ENCODE measurements at places on chromosomes 12 and 14.

DNA sequence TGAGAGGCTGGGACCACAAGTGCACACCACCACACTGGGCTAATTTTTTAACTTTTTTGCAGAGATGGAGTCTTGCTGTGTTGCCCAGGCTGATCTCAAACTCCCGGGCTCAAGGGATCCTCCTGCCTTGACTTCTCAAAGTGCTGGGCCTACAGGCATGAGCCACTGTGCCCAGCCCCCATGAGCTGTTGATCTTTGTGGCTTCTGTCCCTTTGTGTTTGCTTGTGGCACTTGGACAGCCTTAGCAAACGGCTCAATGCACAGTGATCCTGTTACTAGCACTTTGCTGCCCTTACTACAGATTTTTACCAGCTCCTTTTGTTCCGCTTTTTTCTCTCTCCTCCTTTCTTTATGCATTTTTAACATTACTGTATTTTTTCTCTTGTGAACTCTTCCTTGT, 25.3 kb upstream of the EVL start:
- no peak for DNase-seq

- no peak for DNase-seq
Measured at GRCh38 chr14:80923368-80923767, 18.2 kb downstream of the CEP128 start.

DNA sequence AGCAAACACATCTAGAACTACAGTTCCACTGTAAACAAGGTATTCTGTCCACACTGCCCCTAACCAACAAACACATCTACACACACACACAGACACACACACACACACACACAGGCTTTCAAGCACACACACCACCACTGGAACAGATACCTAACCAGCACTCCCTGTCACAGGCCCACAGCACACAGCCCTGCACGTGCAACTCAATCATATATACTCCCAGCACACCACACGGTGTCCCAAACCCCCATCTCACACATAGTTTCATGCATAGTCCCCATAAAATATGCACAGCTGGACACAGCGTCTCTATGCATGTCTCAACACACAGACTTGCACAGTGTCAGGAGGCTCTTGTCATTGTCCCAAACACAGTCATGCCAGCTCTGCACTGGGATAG, 27.6 kb downstream of the KRT8 start:
- no peak for DNase-seq

DNA sequence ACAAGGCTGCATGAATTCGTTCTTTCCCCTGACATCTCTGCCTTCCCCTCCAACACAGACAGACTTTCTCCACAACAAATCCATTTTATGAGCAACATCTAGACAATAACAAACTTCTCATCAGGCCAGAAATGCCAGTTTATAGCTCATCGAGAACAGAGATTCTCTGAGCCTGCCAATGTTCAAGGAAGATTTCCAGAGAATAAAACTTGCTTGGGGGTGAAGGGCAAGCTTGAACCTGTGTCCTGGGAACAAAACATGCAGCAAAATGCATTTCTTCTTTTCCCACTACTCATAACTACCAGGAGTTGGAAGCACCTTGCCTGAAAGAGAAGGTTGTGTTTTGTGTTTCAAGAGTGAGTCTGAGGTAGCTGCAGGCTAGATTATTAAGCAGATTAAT, 6.8 kb downstream of the MAP1LC3B2 start:
- DNase-seq, result no peak

- no peak for DNase-seq
Measured at GRCh38 chr12:106063826-106064720, 74.7 kb downstream of the NUAK1 start.

DNA sequence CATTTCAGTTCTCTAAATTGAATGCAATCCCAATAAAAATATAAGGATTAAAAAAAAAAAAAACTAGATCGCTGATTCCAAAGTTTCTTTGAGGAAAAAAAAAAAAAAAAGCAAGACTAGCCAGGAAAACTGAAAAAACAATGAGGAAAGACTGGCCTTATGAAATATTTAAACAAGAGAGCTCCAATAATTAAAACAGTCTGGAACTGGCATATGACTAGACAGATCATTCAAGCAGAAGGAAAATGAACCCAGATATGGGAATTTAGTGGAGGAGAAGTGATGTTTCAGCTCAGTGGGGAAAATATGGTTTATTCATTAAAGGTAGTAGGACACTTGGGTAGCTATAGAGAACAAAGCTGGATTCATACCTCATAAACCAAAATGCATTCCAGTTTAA, 42.0 kb upstream of the TBC1D15 start:
- no peak for DNase-seq

- no peak for DNase-seq
Measured at GRCh38 chr12:29208060-29208459, 59.0 kb downstream of the FAR2 start.

DNA sequence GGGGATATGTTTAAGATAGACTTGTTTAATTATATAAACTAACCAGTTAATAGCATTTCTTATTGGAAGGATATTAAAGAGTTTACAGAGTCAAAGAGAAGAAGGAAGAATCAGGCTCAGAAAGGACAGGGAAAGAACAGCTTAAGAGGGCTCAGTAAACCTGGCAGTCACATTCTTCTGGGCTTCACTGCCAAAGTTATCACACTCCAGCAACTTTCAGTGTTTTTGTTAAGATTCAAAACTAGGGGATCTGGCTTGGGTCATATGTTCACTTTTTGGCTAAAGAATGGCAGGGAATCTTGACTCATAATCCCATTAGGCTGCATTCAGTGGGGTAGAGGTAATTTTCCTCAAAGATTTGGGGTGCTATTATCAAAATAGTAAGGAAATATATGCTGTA, 312.3 kb downstream of the RAD51B start:
- DNase-seq, result no peak

GRCh38 chr12:89861086-89861485, 152.4 kb upstream of the ATP2B1 start:
- no peak for DNase-seq
